Lung microvascular endothelial cell (primary cell): ENCODE measurements at places on chromosomes 16 and 17. TPM values are rescaled to one million over a fixed set of nuclear protein-coding genes. Genes with fewer than 3 reads are reported as not detected.

GGT6 gene
- total RNA-seq, result not detected in 2 replicates

ZNF286A gene
- 25.3 and 31.3 TPM in 2 replicates for total RNA-seq

STAT5B gene
- 22.2 and 29.8 TPM in 2 replicates for total RNA-seq

SPIRE2 gene
- total RNA-seq, result 1.3 and 2.4 TPM in 2 replicates

KRT27 gene
- total RNA-seq, result not detected in 2 replicates

ZBTB4 gene
- 6.3 and 8.5 TPM in 2 replicates for total RNA-seq

ZCCHC14 gene
- total RNA-seq, result 5.8 and 6.1 TPM in 2 replicates
